ENCODE measurements at places on chromosomes 12 and 14.

DNA sequence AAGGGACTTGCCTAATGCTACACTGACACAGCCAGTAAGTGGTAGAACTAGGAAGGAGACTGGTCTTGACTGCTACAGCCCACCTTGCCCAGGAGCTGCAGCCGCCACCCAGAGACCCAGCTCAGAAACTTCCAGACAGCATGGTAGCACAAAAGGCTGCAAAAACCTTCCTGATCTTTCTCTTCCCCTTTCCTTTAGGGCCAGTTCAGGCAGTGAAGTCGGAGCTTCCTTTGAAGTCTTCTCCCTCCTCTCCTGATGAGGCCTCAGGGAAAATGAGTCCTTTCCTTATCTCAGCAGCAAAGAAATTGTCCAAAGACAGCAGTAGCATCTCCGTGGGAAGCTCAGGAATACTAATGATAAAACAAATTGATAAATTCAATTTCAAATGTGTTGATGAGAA, 21.0 kb upstream of the CHST11 start:
- no peak for DNase-seq

DNA sequence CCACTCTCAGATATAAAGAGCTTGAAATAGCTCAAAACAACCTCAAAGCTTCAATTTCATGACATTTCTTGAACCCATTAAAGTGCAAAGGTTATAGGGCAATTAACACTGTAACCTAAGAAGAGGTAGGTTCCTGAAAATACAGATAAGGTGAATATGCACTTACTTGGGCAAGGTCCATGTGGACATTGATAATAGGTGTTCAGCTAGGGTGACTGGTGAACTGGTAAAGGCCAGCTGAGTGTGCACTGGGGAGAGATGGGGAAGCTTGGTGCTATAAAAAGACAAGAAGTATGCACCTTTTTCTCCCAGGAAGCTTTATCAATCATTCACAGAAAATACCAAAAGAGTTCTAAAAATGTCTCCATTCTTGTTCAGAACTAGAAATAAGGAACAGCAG, 418.6 kb downstream of the SLC16A7 start:
- no peak for DNase-seq

GRCh38 chr14:73775339-73776193, 61.4 kb upstream of the PNMA1 start:
- DNase-seq, result peak; percentile 18

DNA sequence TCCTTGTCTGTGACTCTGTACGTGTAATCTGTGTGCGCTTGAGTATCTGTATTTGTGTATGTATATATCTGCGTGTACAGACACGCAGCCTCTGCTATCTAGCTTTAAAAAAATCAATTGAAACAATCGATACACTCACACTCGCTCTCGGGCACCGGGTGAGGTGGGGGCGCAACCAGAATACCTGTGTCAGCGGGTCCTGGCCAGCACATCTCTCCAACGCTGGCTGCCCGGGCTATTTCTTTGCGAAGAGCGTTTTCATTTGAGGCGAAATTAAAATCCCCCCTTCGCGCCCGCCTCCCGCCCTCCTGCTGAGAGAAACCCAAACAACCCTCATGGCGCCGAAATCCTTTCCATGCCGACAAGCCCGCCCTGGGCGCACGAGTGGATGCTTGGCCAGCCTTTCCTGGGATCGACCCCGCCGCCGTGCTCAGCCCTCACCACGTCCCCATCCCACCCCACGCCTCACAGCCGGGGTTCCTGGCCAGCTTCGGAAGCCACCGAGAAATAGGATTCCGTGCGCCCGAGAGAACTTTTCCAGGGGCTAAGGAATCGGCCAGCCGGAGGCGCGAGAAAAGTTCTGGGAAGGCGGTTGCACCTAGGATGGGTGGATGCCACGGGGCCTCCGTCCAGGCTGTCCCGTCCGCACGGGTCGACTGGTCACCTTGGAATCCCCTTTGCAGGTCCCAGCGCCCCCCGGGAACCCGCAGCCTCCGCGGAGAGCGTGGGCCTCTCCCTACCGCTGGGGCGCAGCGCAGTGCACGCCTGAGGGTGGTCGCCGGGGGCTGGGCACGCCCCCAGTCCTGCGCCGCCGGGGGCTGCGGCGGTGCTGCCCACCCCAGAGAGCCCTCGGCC, 1.0 kb downstream of the ZDHHC22 start:
- no peak for DNase-seq

DNA sequence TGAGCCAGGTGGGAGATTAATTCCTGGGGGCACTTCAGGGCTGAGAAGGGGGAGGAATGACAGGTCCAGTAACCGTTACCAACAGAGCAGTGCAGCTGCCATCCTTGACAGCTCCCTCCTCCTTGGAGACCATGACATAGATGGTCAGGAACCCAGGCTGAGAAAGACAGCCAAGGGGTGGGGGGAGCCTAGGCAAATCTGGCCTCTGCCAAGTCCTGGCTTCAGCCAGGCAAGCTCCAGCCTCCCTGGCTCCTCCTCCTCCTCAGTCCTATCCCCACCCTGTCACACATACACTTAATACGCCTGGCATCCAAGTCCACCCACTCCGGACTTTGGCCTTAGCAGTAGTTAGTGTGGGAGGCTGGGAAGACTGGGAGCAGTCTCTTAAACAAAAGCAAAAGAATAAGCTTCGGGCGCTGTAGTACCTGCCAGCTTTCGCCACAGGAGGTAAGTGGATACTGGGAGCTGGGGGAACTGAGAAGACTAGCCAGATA, at the start of gene RDH5:
RDH5 (plus strand) TSS at position 323 of the 494 bp plus-strand sequence. CDS start 792 bp downstream, outside the sequence.
- no peak for DNase-seq

- DNase-seq, result no peak
Observed at GRCh38 chr12:112591488-112591887, 172.7 kb downstream of the PTPN11 start.

GRCh38 chr14:35696575-35696974, 112.5 kb downstream of the RALGAPA1 start:
- no peak for DNase-seq

DNA sequence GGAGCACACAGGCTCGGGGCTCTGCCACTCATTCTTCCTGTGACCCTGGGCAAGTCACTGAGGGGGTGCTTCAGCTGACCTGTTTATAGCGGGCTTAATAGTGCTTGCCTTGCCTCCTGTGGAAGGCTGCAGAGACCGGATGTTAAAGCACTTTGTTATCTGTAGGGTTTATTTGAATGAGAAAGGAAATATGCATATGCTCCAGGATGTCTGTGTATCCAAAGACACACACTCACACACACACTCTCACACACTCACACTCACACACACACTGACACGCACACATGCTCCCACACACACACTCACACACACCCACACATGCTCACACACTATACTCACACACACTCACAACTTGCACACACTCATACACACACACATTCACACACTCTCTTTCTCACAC, 56.1 kb upstream of the DDX11 start:
- no peak for DNase-seq

- DNase-seq, result no peak
Observed at GRCh38 chr12:49969651-49970429, 2.9 kb upstream of the AQP6 start.

GRCh38 chr14:91996948-91997371, 42.9 kb downstream of the TRIP11 start:
- no peak for DNase-seq

GRCh38 chr12:26269562-26270284, 74.3 kb downstream of the SSPN start:
- no peak for DNase-seq

DNA sequence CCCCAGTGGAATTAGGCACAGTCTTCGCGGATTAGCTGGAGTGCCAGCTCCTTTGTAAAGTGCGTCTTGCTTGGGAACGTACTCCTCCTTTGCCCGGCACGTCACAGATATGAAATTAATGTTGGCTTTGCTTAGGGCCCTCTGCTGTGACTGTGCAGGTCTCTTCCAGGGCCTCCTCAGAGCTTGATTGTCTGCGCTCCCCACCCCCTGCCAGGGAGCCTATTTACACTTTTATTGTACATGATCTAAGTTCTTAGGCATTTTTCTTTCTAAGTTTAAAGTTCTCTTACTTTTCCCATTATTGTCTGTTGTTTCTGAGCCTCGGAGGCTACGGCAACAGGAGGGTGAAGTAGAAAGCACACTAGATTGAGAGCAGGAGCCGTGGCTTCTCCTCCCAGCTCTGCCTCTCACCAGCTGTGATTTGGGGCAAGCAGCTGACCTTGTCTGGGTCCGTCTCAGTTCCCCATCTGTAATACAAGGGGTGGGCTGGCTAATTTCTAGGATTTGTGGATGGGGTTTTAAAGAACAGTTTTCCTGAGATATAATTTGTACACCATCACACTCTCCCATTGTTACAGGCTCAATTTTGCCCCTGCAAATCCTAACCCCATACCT, 81.8 kb downstream of the TSPAN9 start:
- DNase-seq, result no peak

- DNase-seq, result no peak
Observed at GRCh38 chr14:104926619-104927431, 2.1 kb downstream of the PLD4 start.

GRCh38 chr14:39374851-39375250, 57.4 kb downstream of the FBXO33 start:
- DNase-seq, result no peak

GRCh38 chr12:62282057-62282774, 22.0 kb downstream of the USP15 start:
- DNase-seq, result no peak

DNA sequence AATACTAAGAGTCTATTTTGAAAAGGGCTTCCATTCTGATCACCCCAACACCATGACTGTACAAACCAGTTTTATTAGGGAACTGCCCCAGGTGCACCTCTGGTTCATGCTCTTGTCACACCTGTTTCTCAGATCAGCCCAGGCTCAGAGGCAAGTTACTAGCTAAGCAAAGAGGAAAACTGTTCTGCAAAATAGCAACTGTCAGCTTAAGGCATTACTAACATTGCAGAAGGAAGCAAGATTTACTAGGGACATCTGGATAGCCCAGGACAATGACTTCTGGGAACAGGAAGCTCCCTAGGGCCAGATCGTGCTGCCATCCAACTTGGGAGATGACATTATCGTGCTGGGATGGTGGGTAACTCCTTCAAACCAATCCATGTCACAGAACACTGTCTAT, 30.1 kb downstream of the ANAPC7 start:
- DNase-seq, result no peak

DNA sequence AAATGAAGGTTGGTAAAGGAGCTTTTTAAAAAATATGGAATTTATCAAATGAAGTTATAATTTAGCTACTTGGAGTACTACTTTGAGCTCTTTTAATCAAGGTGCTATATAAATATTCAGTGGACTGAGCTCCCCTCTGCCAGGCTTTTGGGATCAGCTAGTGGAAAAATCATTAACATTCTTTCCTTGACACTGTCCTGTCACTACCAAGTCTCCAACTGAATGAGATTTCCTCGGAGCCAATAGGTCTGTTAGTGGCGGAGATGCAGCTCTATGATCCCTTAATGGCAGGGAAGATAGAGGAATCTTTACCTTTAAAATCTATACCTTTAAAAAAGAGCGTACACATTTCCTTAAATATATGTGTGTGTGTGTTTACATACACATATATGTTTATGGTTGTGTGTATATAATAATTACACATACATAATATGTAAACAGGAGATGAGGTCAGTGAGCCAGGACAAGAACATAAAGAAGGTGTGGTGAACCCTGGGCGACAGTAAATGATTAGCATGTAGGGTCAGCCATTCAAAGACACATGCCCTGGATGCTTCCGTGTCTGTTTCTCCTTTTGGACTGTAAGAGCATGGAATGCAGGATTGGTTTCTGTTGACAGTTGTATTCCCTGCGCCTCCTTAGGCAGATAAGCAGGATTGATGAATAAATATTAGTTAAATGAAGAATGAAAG, 47.7 kb upstream of the ATP2A2 start:
- DNase-seq, result no peak

DNA sequence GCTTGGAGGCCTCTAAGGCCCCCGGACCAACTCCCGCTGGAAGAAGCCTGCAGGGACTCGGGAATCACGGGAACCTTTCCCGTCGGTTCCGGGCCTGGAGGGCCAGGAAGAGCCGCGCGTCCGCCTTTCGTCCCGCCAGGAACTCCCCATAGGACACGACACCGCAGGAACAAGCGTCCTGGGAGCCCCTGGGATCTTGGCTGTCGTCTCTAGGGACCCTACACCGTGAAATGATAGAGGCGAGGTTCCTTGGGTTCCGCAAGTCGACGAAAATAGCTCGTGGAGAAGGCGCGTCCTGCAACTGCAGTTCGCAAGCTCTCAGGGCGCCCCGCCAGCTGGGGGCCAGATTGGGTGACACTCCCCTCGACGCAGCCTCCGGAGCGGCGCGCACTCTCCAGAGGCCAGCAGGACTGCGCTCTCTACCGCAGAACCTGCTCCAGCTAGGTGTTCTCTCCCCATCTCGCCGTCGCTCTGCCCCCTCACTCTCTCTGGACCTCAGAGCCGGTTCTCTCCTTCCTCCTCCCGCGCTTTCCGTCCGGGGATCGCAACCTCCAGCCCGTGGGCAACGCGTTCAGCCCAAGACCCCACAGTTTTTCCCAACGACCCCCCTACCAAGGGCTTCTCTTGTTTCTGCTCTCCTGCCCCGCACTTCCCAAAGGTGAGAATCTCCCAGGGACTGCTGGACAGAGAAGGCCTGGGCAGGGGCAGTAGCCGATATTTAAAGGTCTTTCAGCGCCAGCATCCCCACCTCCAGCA, 776 bp downstream of the BMP4 start:
- DNase-seq, result no peak

DNA sequence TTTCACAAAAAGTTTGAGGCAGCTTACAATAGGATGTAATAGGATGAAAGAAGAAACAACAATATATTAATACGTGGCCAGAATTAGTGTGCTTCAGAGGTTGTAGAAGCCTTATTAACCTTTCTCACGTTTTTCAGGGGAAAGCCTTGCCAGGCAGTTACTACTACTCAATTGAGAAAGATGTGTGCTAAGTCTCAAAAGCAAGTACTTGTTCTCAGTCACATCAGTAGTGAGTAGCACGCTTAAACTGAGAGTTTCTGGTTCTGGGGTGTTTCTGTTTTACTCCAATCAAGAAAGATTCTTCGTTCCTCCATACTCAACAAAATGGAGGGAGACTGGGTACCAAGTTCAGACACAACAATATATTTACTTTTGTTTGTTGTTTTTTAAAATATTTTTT, 38.7 kb downstream of the KLC1 start:
- DNase-seq, result no peak

GRCh38 chr12:57456145-57456700, 1.1 kb downstream of the INHBE start:
- DNase-seq, result peak; percentile 28

- DNase-seq, result no peak
Observed at GRCh38 chr12:2376908-2377657, 324.3 kb downstream of the CACNA1C start.

DNA sequence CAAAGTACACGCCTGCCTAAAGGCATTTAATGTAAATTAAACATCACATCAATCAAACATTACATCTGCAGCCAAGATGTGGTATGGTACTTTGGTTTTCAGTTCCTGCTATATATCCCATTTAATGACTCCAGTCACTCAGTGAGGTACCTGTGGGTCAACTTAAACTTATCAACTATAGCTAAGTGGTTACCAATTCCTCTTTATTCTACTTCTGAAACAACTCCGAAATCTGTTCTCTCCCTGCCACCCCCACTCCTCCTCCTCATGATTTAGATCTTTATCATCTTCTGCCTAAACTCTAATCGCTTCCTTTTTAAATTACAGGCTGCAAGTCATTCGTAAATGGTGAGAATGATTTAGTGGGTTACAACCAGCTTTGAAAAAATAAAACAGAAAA, 57.9 kb downstream of the BCL2L14 start:
- no peak for DNase-seq

GRCh38 chr12:71782017-71782416, 27.4 kb downstream of the RAB21 start:
- no peak for DNase-seq

GRCh38 chr12:113456761-113457160, 14.9 kb downstream of the LHX5 start:
- no peak for DNase-seq

- no peak for DNase-seq
Observed at GRCh38 chr12:123024819-123025391, 44.4 kb downstream of the ARL6IP4 start.

GRCh38 chr12:51663390-51663789, 72.4 kb downstream of the SCN8A start:
- DNase-seq, result no peak
